Stimulated activated CD4-positive, alpha-beta T cell treated with anti-CD3 and anti-CD28 coated beads, Interleukin-1b, Interleukin-23, amount 100 ng/mL, for 1 hour (primary cell): ENCODE measurements at places on chromosomes 12 and 14.

DNA sequence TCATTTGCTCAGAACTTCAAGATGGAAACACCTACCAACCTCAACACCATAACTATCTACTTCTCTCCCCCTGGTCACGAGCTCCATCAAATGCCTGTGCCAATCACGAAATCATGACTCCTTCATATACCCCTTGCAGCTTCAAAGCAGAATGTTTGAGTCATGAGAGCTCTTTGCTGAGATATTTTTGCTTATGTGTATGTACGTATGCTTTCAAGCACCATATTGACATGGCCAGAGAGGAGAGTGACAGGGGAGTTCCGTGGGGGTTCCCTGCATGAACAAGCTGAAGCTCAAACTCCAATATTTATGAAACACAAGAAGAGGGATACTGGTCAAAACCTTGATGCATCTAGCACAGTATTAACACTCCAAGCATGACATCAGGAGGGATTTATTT lies 374.4 kb downstream of the DPF3 start:
- no peak for DNase-seq

GRCh38 chr12:132475304-132476037 lies 14.5 kb upstream of the FBRSL1 start:
- DNase-seq, result no peak

- no peak for DNase-seq
These were observed 16.6 kb upstream of the CLEC2A start for GRCh38 chr12:9948606-9949296.

GRCh38 chr12:103667125-103667524 lies 80.1 kb downstream of the STAB2 start:
- DNase-seq, result no peak

- DNase-seq, result no peak
These were observed 308.8 kb upstream of the SYT1 start for GRCh38 chr12:78555802-78556201.

- no peak for DNase-seq
These were observed 87.6 kb downstream of the SYNE2 start for GRCh38 chr14:63940387-63940786.

- DNase-seq, result no peak
These were observed 50.0 kb upstream of the BCL2L14 start for GRCh38 chr12:12020762-12021161.

DNA sequence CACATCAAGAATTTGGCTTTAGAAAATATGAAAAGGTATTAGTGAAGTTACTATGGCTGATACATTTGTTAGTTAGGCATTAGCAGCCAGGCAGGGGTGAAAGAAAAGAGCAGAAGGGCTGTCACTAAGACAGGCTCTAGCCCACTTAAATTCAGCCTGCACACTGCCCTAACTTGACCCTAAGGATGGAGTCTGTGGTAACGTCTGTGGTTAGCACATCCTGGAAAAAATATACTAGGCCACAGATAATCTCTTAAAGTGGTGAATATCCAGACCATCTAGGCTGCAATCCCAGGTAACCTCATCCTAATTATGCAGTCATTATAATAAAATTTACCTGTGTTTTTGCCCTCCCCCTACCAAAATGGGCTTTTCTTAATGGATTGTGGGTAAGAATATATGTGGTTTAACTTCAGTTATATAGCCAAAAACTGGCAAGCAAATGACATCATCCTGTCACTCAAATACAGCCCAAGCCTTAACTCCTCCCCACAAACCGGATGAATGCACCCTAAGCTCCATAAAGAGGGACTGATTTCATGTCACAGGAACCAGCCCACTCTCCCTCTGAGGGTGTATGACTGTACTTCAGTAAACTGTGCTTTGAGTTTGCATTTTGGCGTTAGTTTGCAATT lies 440.9 kb downstream of the LRFN5 start:
- DNase-seq, result no peak

DNA sequence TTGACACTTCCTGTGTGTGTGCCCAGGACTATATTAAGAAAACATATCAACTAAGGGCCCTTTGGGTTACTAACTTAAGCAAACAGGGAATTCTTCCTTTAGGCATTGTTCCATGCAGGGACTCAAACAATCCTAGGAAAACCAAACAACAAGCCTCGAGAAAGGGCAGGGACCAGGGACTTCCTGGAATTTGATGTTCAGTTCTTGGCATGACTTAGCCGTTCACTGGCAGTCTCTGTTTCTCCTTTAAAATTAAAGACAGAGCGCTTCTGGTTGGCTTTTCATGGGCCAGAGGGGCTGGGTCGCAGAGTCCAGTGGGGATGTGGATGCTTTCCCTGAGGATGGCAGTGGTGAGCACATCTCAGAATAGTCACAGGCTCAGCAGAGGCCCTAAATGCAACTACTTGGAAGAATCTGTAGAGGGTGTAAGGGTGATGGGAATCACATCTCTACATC lies 35.2 kb downstream of the RNFT2 start:
- no peak for DNase-seq

- no peak for DNase-seq
These were observed 35.9 kb downstream of the PHLDA1 start for GRCh38 chr12:75995691-75996090.

GRCh38 chr14:88500611-88501010 lies 54.2 kb downstream of the PTPN21 start:
- no peak for DNase-seq

DNA sequence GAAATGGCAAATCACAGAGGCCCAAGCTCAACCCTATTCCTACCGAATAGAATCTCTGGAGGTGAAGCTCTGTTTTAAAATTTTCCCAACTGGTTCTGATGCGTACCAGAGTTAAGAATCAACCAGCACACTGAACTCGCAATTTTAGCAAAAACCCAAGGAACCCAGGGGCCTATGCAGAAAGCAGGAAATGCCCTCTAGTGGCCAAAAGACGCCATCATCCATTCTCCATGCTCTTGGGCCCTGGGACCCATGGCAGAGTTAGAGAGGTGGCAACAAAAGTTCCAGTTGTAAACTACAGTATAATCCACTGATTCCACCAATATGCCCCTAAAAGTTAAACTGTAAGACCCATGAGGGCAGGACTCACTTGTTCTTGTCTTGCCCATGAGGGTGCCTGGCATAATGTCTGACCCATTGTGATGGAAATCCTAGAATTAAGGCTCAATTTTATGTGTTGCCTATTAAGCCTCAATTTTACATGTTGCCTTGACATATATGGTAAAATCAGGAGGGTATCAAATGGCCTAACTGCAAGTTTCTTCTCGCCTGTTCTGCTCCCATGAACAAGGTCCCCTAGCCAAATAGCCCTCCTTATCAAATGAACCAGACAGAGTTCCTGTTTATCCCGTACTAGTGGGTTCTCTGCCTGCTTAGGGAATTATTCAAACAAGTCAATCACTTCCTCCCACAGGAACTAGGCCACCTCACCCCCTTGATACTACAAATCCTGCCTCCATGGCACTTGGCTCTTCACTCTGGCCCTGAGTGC lies 137.5 kb upstream of the CPM start:
- peak; percentile 39 for DNase-seq

DNA sequence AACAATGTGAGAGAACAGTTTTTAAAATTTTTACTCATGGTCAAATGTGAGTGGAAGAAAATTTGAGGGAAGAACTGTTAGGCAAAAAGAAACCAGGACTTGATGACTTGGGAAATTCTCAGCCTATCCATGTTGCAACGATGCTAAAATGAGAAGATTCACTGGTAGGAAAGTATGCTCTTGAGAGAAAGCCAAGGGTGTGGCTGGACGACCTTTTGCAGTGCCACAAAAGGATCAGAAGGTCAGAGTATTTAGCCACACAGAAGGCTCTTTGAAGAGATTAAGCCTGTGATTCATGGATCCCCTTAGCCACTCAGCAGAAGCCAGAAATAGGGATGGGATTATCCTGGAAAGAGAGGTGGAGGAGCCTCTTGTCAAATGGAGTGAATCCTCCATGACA lies 336.8 kb downstream of the LRIG3 start:
- DNase-seq, result no peak
